ENCODE measurements at places on chromosomes 16 and 17.
A peak's percentile ranks its signal among the peaks of the same experiment; 100 is the strongest.

GRCh38 chr16:77172951-77173350 lies 18.0 kb upstream of the MON1B start:
- no peak for DNase-seq

- peak; percentile 64 for DNase-seq
These were observed 166.4 kb downstream of the CYB561 start for GRCh38 chr17:63279498-63280230.

DNA sequence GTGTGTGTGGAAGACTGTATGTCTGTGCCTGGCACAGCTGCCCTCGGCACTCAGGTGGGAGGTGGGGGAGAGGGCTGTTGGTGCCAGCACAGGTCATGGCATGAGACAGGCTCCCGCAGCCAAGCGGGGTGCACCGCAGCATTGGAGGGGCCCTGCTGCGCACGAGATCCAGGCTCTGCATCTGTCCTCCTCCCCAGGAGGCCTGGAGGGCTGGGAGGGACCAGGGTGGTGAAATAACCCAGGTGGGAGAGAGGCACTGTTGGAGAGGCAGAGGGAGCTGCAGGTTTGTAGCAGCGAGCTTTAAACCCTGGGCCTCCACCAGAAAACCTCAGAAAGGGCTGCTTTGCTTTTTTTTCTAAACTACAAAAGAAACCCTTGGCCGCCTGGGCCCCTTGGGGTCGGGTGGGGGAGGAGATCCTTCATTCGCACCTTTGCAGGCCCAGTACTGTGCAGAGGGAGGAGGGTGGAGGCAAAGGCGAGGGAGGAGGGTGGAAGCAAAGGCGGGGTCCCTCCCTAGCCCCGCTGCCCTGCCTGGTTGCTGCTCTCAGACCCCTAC lies 241.7 kb downstream of the SEC14L1 start:
- DNase-seq = no peak

- no peak for DNase-seq
These were observed 319.5 kb upstream of the SOX9 start for GRCh38 chr17:71801301-71801700.

Data from HS-5 (cell line).